DMS79 treated with DMSO at 0.1 percent for 48 hours (cell line): ENCODE measurements at places on chromosomes 7 and 10.
A peak's percentile ranks its signal among the peaks of the same experiment; 100 is the strongest.

DNA sequence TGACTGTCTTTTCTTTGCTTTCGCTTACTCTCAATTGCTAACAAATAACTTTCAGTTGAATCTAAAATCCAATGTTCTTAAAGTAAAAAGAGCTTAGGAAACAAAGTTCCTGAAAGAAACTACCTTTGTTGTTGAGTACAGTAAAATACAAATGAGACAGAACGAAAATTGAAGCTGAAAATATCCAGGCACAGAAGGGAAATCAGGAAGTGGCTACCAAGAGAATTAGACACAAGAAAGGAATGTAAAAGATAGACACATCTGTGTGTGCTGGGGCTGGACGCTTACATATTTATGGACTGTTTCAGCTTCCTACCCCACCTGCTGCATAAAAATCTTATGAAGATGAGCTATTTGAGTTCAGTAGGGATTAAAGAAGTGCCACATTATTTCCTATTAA is 161.7 kb upstream of the PLXDC2 start:
- no peak for DNase-seq

DNA sequence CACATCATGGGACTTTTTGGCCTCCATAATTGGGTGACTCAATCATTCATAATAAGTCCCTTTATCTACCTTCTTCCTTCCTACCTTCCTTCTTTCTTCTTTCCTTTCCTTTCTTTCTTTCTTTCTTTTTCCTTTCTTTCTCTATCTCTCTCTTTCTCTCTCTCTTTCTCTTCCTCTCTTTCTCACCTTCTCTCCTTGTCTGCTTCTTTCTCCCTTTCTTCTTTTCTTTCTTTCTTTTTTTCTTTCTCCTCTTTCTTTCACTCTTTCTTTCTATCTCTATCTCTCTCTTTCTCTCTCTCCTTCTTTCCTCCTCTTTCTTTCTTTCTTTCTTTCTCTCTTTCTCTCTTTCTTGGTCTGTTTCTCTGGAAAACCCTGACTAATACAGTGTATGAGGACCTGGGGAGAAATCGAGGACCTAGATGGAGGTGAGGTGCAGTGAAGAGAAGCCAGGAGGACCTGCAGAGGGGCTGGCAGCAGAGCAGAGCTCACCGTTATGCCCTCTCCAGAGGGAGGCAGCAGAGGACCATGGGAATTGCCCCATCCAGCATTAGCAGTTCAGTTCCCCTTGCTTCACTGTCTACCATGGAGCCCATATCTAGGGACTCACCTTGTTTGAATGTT is 52.7 kb upstream of the BTRC start:
- DNase-seq, result peak; percentile 27

DNA sequence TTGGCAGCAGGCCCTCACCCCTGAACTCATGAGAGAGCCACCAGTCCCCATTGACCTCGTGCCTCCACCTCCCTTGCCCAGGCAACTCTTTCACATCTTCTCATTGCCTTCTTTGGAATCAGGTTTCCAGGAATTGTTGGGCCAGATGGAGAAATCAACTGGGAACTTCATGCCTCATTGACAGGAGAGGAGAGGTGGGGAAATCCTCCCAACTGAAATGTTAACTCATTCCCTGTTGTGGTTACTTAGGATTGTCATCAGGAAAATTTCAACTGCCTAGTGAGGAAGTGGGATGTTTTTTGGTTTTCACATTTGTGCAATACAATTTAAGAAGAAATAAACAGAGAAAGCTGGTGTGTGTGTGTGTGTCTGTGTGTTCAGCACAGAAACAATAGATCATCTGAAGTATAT is 106.6 kb upstream of the INHBA start:
- no peak for DNase-seq

DNA sequence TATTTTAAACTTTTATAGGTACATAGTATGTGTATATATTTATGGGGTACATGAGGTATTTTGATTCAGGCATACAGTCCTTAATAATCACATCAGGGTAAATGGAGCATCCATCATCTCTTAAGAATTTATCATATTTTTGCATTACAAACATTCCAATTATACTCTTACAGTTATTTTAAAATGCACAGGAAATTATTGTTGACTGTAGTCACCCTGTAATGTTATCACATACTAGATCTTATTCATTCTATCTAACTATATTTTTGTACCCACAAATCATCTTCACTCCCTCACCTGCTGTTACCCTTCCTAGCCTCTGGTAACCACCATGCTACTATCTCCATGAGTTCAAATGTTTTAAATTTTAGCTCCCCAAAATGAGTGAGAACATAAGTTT is 56.3 kb upstream of the FAM3C start:
- no peak for DNase-seq

DNA sequence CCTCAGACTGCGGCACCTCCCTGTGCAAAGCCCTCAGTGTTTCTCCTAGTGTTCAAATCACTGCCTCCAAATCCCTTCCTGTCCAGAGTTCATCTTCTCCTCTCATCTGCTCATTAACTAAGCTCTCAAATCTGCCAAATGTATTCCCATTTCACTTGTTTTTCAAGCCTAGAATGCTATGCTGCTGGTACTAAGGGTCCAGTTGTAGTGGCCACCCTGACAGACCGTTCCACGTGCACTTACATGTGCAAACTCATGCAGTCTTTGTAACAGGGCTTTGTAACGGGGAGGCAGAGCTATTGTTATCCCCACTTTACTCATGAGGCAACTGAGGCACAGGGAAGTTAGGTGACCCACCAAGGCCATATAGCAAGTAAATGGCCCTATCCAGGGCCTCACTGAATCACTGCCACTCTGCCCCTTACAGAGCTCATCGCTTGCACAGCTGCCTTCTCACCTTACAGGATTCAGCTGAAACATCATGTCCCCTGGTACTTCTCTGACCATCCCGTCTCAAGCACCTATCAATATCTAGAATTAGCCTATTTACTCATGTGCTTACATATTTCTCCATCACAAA is 153.0 kb upstream of the PDE1C start:
- DNase-seq, result no peak
